AG08396 (cell line): ENCODE measurements at places on chromosomes 3 and 15.
A peak's percentile ranks its signal among the peaks of the same experiment; 100 is the strongest.

- peak; percentile 25 for DNase-seq
These were observed 149.9 kb downstream of the LRRK1 start for GRCh38 chr15:101068961-101069653.

GRCh38 chr3:152056987-152057386 is 183.5 kb downstream of the SUCNR1 start:
- no peak for DNase-seq

DNA sequence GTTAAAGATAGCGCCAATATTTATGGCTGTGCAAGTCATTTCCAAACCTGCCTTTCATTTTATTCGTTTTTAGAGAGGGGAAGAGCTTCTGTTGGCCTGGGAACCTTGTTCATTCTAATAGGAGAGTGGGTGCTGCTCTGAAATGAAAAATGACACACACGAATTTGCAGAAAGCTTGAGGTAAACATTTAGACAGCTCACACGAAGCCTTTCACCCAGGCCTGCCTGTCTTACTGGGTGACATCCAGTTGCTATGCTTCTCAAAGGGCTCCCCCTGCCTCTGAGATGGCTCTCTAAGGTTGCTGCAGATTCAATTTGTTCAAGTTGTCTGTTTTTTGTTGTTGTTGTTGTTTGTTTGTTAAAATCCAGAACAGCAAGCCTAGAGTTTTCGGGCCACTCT is 18.2 kb downstream of the PEX5L start:
- no peak for DNase-seq

GRCh38 chr15:78234515-78235040 is at the start of gene ACSBG1:
Gene ACSBG1, minus strand, starts transcription at chr15:78234565. Its CDS starts 64 bp downstream, at chr15:78234501.
- no peak for DNase-seq

GRCh38 chr3:152299249-152299976 is 30.7 kb downstream of the MBNL1 start:
- no peak for DNase-seq

DNA sequence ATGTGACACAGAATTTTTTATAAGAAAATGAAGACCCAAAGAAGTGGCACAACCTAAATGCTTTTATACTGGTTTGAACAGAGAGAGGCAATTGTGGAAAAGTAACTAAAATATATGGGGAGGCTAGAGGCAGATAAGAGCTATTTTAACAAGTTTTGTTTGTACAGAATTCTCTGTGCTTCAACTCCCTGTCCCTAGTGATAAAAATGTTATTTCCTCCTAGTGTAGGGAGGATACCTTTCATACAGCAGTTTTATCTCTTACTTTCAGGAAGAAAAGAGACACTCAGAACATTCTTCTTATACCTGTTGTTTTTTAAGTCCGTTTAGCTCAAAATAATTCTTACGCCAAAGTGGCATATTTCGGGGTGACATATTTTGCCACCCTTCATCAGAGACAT is 21.2 kb upstream of the ZNF639 start:
- DNase-seq = no peak

DNA sequence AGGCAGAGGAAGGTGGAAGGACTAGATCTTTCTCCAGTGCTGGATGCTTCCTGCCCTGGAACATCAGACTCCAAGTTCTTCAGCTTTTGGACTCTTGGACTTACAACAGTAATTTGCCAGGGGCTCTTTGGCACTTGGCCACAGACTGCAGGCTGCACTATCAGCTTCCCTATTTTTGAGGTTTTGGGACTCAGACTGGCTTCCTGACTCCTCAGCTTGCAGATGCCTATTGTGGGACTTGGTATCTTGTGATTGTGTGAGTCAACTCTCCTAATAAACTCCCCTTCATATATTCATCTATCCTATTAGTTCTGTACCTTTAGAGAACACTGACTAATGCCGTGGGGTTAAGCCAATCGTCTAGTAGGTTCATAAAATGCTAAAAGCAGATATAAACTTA is 8.8 kb upstream of the B3GNT5 start:
- DNase-seq = no peak

DNA sequence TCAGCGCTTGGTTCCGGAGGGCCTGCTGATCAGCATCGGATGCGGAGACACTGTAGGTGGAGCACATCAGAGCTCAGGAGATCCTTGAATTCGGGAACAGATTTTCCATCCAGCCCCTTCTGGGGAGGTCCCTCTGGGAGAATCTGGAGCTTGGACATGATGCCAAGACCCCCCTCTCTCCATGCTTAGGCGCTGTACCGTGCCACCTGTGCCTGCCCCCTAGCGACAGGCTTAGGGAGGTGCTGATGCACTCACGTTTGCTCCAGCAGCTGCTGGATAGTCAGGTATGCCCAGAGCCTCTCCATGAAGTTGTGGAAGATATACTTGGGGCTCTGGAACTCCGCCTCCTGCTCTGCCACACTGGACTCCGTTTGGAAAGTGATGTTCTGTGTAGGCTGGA is 9.7 kb downstream of the ITIH4 start:
- peak; percentile 48 for DNase-seq

GRCh38 chr3:190205739-190206138 is 85.0 kb upstream of the P3H2 start:
- peak; percentile 28 for DNase-seq

- no peak for DNase-seq
These were observed 74.9 kb downstream of the PIK3R4 start for GRCh38 chr3:130671545-130672312.

GRCh38 chr3:9600597-9600996 is 47.0 kb upstream of the LHFPL4 start:
- DNase-seq = no peak

GRCh38 chr3:55160241-55160983 is 232.6 kb upstream of the LRTM1 start:
- peak; percentile 76 for DNase-seq

DNA sequence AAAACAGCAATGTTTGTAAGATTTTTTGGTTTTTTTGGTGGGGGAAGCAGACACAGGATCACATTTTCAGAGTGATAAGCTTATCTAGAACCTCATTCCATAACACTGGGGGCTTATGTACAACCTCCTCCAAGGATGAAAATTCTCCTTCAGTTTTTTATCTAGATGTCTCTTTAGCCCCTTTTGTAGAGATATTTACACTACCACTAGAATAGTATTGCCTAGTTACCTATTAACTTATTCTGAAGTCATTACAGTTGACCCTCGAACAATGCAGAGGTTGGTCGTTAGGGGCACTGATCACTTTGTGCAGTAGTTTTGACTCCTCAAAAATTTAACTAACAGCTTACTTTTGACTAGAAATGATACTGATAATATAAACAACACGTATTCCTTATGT is 32.8 kb downstream of the IFT57 start:
- no peak for DNase-seq
